RKO (cell line): ENCODE measurements at places on chromosomes 5 and 9.

- no peak for DNase-seq
Measured at GRCh38 chr5:71503536-71503935, 48.1 kb downstream of the BDP1 start.

DNA sequence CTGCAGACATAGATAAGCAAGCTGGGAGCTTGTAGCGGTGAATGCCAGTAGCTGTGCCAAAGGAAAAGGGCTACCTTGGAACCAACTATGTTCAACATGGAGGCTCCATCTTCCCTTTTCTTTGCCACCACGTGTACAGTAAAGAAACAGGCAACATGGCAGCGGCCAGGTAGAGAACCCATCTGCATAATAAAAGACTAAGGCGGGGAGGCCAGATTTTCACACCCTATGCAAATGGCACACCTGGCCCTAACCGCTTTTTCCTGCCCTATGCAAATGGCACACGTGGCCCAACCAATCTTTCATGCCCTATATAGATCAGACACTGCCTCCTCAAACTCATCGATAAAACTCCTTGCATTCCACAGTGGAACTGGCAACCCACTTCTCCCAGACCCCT is 477.5 kb upstream of the EDIL3 start:
- DNase-seq, result no peak

DNA sequence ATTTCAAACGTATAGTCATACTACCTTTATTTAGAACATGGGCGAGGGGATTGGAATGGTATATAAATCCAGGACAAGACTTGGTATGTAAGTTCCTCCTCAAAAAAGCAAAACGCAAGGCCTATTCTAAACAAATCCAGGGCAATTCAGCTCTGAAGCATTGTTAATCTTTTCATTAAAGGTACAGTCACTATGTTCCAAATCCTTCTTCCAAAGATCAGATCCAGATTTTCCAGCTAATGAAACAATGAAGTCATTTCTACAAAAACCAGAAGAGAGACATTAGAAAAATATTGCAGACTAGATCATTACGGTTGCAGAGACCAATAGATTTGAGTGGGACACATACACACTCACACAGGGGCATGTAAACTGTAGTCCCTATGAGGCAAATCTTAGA is 116.1 kb upstream of the BNC2 start:
- DNase-seq, result no peak

- DNase-seq, result no peak
Measured at GRCh38 chr9:33752130-33752637, 43.2 kb upstream of the PRSS3 start.

- DNase-seq, result peak; percentile 85
Measured at GRCh38 chr9:129412814-129413536, 207.9 kb downstream of the C9orf50 start.

- peak; percentile 69 for DNase-seq
Measured at GRCh38 chr9:137619240-137620047, 639 bp downstream of the EHMT1 start.

DNA sequence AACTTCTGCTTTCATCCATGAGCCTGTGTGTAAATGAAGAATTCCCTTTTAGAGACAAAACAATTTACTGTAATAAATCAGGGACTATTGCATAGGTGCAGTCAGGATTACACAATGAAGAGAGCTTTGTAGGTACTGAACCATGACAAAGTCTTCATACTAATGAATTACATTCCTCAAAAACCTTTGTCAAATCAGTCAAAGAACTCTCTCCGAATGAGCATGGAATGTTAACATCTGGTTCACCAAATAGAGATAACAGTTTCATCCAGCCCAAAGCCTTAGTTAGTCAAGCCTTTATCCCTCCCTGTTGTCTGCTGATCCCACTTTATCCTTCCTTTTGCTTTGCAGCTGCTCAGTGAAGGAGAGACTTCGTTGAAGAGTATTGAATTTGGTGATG is 62.9 kb upstream of the DMRTA1 start:
- no peak for DNase-seq

GRCh38 chr9:9337129-9337528 is 1275.7 kb downstream of the PTPRD start:
- DNase-seq, result no peak

- DNase-seq, result peak; percentile 51
Measured at GRCh38 chr9:95910023-95910707, 34.7 kb downstream of the ERCC6L2 start.

- DNase-seq, result no peak
Measured at GRCh38 chr5:92749943-92750342, 831.1 kb downstream of the NR2F1-AS1 start.

- no peak for DNase-seq
Measured at GRCh38 chr5:148739524-148739923, 85.2 kb upstream of the HTR4 start.

DNA sequence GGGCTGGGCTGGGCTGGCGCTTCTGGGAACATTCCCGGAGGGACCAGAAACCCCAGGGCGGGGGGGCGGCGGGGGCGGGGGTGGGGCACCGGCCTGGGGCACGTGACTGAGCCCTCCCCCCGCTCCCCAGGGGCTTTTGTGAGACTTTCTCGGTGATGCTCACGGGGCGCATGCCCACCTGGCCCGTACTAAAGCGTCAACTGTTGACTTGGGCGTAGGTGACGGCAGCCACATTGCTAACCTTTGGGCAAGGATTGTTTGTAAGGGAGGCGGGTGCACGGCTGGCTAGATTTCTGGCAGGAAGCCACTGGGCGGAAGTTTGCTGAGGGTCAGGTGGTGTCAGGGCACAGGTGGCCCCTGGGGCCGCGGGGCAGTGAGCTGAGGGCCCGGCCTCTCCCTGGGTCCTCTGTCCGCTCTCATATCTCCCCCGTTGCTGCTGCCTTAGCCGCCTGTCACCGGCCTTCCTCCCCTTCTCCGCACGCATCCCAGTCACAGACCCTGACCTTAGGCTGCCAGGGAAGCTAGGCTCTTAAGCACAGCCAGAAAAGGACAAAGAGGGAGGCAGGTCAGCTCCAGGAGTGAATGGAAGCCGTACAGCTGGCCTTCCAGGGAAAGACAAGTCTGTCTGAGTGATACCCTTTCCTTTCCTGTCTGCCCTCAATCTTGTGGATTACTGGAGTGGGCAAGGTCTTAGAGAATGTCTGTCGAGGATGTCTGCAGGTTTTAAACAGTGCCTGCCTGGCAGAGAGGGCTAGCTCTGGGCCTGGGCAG is 812 bp downstream of the CACFD1 start:
- DNase-seq, result no peak

GRCh38 chr9:36868586-36869282 is 165.3 kb downstream of the PAX5 start:
- DNase-seq, result no peak

DNA sequence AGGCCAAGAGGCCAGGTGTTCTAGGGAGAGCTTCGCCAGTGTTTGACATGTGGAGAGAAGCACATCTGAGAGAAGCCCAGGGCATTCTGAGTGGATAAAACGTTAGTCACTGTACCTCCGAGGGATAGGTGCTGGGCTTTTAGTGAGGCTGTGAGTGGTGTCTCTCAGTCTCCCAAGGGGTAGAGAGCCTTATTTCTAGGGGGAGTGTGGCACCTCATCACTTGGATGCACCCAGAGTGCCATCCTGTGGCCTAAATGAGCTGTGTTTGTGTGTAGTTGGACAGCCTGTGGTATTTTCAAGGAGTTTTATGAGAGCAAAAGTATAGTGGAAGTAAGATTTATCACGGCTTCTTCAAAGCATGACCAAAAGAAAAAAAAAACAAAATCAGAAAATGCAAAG is 1046.9 kb upstream of the WWC1 start:
- peak; percentile 15 for DNase-seq

GRCh38 chr9:83533296-83533695 is 4.9 kb downstream of the FRMD3 start:
- DNase-seq, result no peak

GRCh38 chr5:31593665-31594064 is 45.3 kb upstream of the PDZD2 start:
- DNase-seq, result no peak

DNA sequence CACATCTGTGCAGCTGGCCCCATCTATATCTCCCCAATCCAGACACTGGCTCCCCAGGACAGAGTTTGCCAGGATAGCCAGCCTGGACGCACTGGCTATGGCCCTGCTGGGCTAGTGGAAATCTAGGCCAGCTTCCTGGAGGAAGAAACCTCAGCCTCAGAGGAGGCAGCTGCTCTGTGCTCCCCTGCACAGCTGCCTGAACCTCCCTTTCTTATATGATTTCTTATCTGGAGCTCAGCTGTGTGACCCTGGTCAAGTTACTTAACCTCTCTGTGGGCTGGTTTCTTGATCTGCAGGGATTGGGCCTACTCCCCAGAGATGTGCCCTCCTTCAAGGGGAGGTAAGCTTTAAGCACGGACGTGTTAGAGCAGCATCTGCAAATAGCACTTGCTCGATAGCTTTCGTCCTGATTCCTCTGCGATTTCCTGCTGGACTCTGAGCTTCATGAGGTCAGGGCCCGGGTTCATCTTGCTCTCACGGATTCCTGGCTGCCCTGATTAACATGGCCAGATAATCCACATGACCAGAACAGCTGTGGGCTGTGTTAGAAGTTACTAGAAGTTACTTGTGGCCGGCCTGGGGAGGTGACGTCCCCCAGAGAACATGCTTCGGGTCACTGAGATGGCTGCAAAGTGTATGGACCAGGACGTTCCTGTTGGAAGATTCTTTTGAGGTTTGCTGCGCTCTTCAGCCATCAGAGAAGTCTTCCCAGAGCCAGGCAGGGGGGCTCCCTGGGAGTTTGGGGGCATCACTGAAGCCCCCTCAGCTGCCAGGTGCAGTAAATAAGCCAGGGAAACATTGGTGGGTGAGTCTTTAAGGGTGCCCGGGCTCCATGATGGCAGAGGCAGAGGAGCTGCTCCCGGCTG is 14.5 kb downstream of the C9orf50 start:
- DNase-seq, result no peak

- DNase-seq, result no peak
Measured at GRCh38 chr9:87307848-87308247, 189.8 kb upstream of the DAPK1 start.

GRCh38 chr9:91886414-91887076 is 63.5 kb downstream of the ROR2 start:
- no peak for DNase-seq

- DNase-seq, result no peak
Measured at GRCh38 chr5:175657593-175658271, at the start of gene HRH2. HRH2 (plus strand) TSS chr5:175658071; CDS start chr5:175683234, 25,163 bp downstream.

DNA sequence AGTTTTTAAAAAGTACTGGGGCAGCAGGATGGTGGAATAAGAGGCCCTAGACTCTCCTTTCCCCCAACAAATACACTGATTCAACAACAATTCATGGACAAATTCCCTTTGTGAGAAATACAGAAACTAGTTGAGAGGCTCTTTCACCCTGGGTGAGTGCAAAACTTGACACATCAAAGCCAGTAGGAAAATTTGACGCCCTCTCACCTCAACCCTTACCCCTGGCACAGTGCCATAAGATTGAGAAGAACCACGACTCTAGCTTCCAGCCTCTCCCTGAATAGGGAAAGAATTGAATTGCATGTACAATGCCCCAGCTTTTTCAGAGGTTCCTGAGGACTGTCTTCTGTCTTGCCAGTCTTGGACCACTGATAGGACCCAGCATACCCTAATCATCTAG is 12.3 kb downstream of the KIF4B start:
- DNase-seq, result no peak

- DNase-seq, result peak; percentile 67
Measured at GRCh38 chr9:128254855-128255759, 20.7 kb downstream of the GOLGA2 start.

GRCh38 chr9:113998525-113999255 is 79.4 kb downstream of the AMBP start:
- DNase-seq, result no peak

- no peak for DNase-seq
Measured at GRCh38 chr9:131107760-131108159, 11.4 kb downstream of the AIF1L start.

DNA sequence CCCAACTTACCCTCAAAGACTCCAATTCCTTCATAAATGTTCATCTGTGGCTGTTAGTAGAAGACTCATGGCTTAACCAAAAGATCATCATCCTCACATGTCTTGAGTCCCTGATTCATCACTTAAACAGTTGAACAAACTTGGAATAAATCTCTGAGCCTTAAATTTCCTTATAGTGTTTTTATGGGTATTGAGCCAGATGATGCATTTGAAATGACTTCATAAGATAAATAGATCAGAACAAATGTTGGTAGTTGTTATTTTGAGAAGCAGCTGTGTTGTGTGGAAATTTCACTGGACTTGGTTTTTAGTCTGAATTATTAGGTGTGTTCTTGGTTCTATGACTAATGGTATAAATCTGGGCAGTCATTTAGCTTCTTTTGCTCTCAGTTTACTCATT is 236.2 kb downstream of the NNT start:
- no peak for DNase-seq

DNA sequence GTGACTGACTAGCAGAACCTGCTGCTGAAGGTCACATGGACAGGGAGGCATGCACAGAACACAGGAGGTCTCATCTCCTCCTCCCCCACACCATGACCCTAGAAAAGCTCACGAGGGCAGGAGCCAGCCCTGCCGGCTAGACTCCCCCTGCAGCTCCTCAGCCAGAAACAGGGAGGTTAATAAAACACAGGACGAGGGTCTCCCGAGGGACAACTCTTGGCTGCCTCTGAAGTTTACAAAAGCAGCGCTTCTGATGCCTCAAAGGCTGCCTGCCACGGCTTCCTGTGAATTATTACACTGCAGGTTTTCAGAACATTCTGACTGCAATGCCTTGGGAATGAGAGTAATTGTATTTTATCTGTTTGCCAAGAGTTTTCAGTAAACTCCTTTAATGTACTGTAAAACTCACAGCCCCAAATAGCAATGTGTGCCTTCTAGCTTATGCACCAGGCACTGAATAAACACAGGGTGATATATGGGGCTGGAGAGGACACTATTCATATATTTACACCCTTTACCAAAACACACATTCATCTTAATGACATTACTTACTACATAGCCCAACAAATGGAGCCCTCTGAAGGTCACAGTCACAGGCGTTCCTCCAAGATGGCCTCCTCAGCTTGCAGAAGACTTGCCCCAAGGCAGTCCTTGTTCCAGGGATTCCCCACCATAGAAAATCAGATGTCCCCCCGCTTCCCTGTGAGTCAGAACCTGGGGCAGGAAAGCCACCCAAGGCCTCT is 83.7 kb downstream of the C5orf15 start:
- no peak for DNase-seq

DNA sequence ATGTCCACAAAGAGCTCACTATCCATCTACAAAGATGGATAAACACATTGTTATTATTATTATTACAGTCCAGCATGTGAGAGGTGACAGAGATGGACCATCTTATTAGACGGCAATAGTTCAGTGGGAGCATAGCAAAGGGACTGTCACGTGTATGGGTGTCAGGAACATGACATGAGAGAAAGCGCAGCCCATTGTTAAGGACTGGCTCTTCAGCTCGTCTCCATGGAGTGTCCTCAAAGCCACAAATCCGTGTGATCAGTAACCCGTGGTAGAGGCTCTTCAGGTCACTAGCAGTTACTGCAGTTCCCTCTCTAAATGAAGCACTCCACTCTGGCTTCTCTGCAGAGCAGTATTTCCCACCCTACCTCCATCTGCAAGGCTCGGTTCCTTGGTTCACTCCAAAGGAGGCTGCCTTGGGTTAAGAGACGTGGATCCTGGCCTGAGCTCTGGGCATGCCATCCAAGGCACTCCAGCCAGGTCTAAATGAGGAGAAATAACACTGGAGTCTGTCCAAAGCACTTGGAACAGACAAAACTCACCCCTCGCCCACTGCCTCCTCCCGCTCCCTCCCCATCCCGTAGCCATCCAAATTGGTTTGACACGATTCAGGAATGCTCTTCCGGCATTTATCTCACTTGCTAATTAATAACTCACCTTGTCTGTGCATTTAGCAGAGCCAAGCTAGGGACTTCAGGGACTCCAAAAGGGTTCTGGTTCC is 122.3 kb upstream of the WWC1 start:
- no peak for DNase-seq
